Thyroid gland (tissue), 4 donors: ENCODE measurements at places on chromosomes 5 and 9. TPM values are rescaled to one million over a fixed set of nuclear protein-coding genes. Genes with fewer than 3 reads are reported as not detected.

The SGCD gene
- 9.7 TPM for total RNA-seq

The OR1N1 gene
- total RNA-seq = not detected

The CDK9 gene
- total RNA-seq = 47.5 TPM

The ANKRD31 gene
- total RNA-seq = 0.42 TPM

The TERT gene
- not detected for total RNA-seq

The OTP gene
- not detected for total RNA-seq

The LECT2 gene
- not detected for total RNA-seq

The MEGF10 gene
- total RNA-seq = 0.42 TPM

The CCL28 gene
- 21.5 TPM for total RNA-seq

The CCDC183 gene
- 1.3 TPM for total RNA-seq

The MLANA gene
- total RNA-seq = not detected
